T-helper 1 cell treated with Interleukin-12 subunit alpha and Interleukin-12 subunit beta and Interleukin-4 antibody, amounts not matched to agents 30 ng/mL and 1 ng/mL, for 36 hours (primary cell): ENCODE measurements at places on chromosomes 1 and 21. TPM values are rescaled to one million over a fixed set of nuclear protein-coding genes. Genes with fewer than 3 reads are reported as not detected.

USP21 gene
- 30.6 and 33.6 TPM in 2 replicates for total RNA-seq

KLHL17 gene
- total RNA-seq, result 26.0 and 28.3 TPM in 2 replicates

NCMAP gene
- not detected in 2 replicates for total RNA-seq

PPIAL4G gene
- total RNA-seq, result 0.56 and 1.0 TPM in 2 replicates

TTC22 gene
- total RNA-seq, result 10.2 and 11.0 TPM in 2 replicates

ADGRL4 gene
- not detected in 2 replicates for total RNA-seq

MTARC2 gene
- total RNA-seq, result not detected in 2 replicates

GJA8 gene
- total RNA-seq, result not detected in 2 replicates

INSRR gene
- 0.63 and 0.81 TPM in 2 replicates for total RNA-seq

LAMTOR2 gene
- total RNA-seq, result 62.0 and 62.1 TPM in 2 replicates

PLEKHN1 gene
- 2.2 and 2.4 TPM in 2 replicates for total RNA-seq

CYP2J2 gene
- total RNA-seq, result 1.5 and 1.8 TPM in 2 replicates

ANKRD34A gene
- total RNA-seq, result 1.2 and 2.3 TPM in 2 replicates

NBPF12 gene
- 22.2 and 22.8 TPM in 2 replicates for total RNA-seq

HOOK1 gene
- total RNA-seq, result 2.9 and 3.5 TPM in 2 replicates

TNFRSF9 gene
- total RNA-seq, result 13.8 and 13.9 TPM in 2 replicates

RPTN gene
- total RNA-seq, result not detected in 2 replicates

VSIG8 gene
- not detected in 2 replicates for total RNA-seq

FCGR3B gene
- total RNA-seq, result not detected in 2 replicates

OLIG2 gene
- total RNA-seq, result not detected in 2 replicates

ACTL8 gene
- not detected in 2 replicates for total RNA-seq

FLG2 gene
- not detected in 2 replicates for total RNA-seq

CFHR5 gene
- not detected in 2 replicates for total RNA-seq

OR6N2 gene
- total RNA-seq, result not detected in 2 replicates

CTNNBIP1 gene
- total RNA-seq, result 7.4 and 11.0 TPM in 2 replicates

OR2AK2 gene
- total RNA-seq, result 0.20 TPM in 1 of 2 replicates, not detected in the other

SH3D21 gene
- total RNA-seq, result 6.5 and 7.2 TPM in 2 replicates

ATXN7L2 gene
- total RNA-seq, result 11.3 and 13.0 TPM in 2 replicates

TPTE gene
- not detected in 2 replicates for total RNA-seq

CASZ1 gene
- total RNA-seq, result 9.5 and 10.6 TPM in 2 replicates
